ENCODE measurements at places on chromosomes 7 and 10.

DNA sequence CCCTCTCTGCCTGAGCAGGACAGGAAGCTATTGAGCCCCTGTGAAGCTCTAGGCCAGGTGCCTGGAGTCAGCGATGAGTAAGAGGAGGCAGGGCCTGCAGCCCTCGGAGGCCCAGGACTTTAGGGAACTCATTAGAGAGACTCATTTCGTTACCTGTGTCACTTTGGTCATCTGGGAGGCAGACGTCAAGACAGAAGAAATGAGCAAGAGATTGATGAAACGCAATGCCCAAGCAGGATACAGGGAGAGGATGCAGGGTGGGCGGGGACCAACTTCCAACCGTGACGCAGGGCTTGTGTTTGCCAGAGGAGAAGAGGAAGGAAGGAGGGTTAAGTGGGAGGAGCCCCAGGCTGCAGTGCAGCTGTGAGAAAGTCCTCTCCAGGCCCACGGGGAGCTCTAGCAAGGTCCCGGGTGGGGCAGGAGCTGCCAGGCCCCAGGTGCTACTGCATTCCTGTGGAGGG lies 26.4 kb upstream of the GNA12 start:
- no peak for DNase-seq

GRCh38 chr7:134420424-134421125 lies 38.3 kb downstream of the AKR1B1 start:
- no peak for DNase-seq

- no peak for DNase-seq
Measured at GRCh38 chr10:6699336-6699735, 119.3 kb upstream of the PRKCQ start.

DNA sequence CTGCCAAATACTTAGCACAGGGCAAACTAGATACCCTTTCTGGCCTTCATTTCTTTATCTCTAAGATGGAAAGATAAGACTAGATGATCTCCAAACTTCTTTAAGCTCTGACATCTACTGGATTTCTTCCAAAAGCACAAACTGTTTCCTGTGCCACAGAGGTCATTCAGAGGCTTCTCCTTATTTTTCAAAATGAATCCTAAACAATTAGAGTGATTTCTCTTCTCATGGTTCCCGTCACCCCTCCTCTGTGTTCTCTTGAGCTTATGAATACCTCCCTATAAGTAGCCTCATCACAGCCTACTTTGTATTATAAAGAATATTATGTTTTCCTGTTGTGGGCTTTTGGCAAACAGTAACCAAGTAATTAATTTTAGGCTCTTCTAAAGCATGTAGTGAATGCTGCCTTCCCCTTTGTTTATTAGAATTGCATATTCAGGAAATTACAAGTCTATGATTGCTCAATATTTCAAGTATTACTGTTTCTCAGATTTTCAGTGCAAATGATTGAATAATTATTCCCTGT lies 179.5 kb downstream of the REEP3 start:
- DNase-seq = no peak

DNA sequence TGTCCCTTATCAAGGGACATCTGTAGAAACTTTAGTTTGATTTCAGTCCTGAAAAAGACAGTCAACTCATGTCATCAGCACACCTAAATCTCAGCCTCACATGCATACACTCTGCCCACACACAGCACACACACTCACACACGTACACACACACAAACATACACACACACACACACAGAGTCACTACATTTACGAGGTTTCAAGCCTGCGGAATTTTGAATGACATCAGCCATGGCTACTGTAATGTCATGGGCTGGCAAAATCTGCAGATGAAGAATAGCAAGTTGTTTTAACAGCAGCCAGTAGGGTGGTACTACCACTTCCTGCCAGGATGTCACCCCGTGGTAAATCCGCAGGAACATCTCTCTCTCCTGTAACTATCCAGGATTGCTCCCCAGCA lies 37.1 kb upstream of the EZH2 start:
- no peak for DNase-seq

- DNase-seq = no peak
Measured at GRCh38 chr10:19728376-19728775, 87.9 kb upstream of the PLXDC2 start.

DNA sequence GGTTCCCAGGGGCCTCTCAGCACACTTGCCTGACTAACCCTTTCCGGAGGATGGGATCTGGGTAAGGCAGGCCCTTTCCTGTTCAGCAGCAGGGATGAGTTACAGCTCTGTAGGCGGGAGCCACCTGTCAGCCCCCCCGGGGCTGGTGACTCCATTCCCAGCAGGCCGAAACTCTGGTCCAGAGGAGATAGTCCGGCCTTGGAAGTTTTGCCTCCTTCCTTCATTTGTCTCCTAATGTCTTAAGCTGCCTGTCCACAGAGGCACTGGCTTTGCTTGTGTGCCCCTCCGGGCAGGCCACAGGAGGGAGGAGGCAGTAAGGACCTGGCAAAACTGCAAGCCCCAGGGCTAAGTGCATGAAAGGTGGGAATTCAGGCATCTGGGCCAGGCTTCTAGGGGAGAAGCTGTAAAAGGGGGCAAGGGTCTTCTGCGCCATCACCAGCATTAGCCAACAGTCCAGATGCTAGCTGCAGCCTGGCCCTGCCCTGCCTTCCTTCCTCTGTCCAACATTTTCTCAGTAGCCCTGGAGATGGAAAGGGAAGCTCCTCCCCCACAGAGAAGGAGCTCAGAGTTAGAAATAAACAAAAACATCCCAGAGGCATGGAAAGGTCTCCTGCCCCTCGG lies 1.2 kb downstream of the ADIRF start:
- DNase-seq = no peak

DNA sequence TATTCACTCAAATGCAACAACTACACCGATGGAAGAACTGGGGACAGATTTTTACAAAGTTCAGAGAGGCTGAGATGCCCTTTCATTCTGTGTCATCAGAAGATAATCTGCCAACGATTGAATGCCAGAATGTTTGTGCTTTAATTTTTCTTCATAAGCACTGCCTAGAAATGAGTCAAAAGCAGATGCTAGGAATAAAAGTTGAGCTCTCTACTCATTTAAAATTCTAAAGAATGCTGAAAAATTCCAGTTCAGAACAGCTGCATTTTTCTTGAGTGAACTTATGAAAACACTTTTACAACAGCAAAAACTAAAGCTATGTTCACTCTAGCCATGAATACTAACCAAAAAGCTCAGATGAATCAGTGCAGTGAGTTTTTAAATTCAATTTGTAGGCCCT lies 22.3 kb upstream of the FAM133B start:
- no peak for DNase-seq

DNA sequence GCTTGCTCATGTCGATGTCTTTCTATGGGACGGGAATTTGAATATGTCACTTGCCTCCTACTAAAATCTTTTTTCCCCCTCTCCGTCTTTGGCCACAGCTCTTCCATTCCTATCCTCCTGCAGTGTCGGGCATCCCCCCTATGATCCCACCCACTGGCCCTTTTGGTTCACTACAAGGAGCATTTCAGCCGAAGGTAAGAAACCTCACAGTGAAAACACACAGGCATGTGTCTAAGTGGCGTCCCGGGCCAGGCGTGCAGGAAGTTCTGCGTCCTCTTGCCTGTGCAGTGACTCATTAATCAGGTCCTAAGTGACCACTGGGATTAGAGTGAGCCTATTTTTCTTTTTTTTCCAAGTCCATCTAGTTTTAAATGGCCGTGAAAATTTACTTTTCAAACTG lies 360.5 kb upstream of the GALNT17 start:
- no peak for DNase-seq
